ENCODE measurements at places on chromosomes 6 and 20. TPM values are rescaled to one million over a fixed set of nuclear protein-coding genes. Genes with fewer than 3 reads are reported as not detected.

- no peak for DNase-seq
Measured at GRCh38 chr20:62787866-62788265, 8.4 kb upstream of the MRGBP start.

DNA sequence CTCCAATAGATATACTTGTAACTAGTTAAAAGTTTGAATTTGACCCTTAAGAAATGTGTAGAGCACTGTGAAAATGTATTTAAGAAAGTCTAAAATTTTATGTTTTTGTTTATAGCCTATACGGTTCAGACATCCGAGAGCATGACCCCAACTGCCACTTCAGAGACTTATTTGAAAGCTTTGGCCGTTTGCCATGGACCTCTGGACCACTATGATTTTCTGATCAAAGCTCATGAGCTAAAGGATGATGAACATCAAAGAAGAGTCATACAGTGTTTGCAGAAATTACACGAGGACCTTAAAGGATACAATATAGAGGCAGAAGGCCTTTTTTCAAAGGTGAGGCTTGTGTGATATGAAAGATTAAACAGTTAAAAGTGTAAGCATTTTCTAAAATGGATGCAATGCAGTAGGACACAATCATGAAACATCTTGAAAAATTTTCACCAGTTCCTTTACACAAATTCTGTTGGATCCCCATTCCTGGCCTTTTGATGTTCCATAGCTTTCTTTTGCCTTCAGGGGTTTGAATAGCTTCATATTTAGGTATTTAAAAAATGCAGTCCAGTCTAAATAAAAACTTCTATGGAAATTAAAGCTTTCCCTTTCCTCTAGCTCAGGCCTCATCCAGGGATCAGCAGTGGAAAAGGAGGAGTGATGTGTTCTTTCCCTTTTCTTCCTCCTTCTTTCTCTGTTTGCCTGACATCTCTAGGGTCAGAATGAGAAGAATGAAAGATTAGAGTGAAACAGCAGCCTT is 29.0 kb downstream of the AFG1L start:
- DNase-seq = no peak

The BPIFA1 gene
- total RNA-seq = not detected

The COL20A1 gene
- 0.87 TPM for total RNA-seq
